ENCODE measurements at places on chromosomes 2 and 18.

GRCh38 chr2:45909677-45910191 lies 258.3 kb downstream of the PRKCE start:
- DNase-seq = peak; percentile 56

DNA sequence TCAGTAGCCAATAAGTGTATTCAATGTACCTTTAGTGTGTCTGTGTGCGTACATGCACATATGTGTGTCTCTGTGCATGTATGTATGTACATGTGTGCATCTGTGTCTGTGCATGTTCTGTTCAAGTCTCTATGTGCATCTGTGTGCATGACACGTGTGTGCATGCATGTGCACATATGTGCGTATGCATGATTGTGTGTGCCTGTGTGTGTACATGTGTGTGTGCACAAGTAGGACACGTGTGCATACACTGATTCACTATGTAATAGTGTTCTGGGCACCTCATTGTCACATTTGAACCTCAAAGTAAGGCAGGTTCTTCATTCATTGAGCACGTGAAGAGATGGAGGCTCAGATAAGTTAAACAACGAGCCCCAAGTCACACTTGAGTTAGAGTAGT lies 142.6 kb upstream of the COPS8 start:
- DNase-seq = no peak

DNA sequence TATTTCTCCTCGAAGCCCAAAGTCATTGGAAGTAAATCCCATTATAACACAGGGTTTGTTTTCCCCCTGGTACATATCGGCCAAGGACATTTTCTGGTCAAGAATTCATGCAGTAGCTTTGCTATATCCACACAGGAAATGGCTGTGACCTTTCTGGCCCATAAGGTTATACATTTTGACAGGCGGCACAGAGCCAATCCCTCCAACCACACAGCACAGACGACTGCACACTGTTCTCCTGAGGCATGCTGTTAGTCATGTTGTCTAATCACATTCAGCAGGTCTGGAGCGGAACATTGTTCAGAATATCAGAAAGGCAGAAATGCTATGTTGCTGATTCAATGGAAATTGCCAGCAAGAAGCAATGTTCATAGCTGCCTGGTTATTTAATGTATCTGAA lies 742.3 kb upstream of the SLC8A1 start:
- DNase-seq = no peak

- no peak for DNase-seq
These were observed 143.5 kb downstream of the RTN4 start for GRCh38 chr2:54906716-54907115.

- DNase-seq = no peak
These were observed 12.7 kb downstream of the ABI2 start for GRCh38 chr2:203340791-203341487.

- DNase-seq = no peak
These were observed 430.0 kb downstream of the SLC4A3 start for GRCh38 chr2:220057391-220057790.

- no peak for DNase-seq
These were observed 192.5 kb downstream of the SH3BP4 start for GRCh38 chr2:235144291-235144690.

Data from CD4-positive, alpha-beta T cell treated with Interleukin-15 for 1 hour (primary cell).